NCI-H446 treated with DMSO at 0.1 percent for 48 hours (cell line): ENCODE measurements at places on chromosomes 1 and 21.

GRCh38 chr1:24866211-24867083 lies 63.6 kb downstream of the RUNX3 start:
- no peak for DNase-seq

GRCh38 chr1:221794079-221794670 lies 52.3 kb upstream of the DUSP10 start:
- no peak for DNase-seq

- DNase-seq, result no peak
These were observed 22.6 kb downstream of the CACNA1S start for GRCh38 chr1:201089596-201089995.

GRCh38 chr1:51518586-51519047 lies 449 bp downstream of the EPS15 start:
- DNase-seq, result no peak

GRCh38 chr21:42663200-42663750 lies 9.9 kb downstream of the PDE9A start:
- no peak for DNase-seq

GRCh38 chr1:59445040-59445439 lies 148.1 kb downstream of the FGGY start:
- no peak for DNase-seq

DNA sequence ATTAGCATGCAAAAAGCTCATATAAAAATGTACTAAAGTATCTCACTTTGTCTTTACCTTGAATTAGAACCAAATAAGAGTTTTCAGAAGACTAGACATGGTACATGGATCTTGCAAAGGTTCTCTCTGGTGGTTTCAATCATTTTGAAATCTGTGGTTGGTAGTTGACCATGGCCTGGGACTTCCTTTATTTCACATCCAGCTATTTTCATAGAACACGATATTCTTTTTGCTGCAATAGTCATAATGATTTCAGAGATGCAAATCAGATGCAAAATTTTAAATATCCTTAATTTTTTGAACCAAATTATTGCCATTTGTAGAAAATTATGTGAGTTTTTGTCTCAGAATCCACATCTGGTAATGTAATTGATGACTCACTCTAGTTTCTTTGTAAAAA lies 375.1 kb upstream of the ZP4 start:
- DNase-seq, result no peak

DNA sequence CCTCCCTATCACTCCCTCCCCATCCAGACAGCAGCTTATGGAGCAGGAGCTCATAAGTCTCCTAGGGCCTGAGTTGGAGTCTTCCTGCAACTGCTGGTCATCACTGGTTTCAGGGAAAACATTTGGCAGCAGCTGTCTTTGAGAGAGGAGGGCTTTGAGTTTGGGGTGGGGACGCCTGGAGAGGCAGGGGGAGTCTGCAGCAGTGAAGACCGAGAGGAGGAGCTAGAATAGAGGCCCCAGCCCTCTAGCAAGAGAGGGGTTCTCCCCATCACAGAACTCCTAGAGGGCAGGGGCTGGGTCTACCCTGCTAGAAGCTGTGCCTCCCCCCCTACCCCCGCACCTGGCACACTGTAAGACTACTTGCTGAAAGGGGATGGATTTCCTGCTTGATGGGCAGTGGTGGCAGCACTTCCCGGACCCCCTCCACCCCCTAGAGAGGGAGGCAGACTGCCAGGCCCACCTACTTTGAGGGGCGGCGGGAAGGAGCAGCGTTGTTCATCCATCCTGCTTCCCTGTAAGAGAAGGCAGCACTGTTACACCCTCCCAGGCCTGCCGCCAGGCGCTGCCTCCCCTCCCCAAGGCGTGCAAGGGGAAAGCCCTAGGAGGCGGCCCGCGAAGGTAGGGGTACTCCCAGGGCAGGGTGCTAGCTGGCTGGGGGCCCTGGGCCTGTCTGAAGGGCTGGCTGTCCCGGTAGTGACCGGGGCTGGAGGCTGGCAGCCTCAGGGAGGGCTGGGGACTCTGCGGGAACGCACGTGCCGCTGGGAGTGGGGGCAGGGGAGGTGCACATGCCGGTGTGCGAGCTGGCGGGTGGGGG lies 50.4 kb downstream of the RAP1GAP start:
- no peak for DNase-seq

DNA sequence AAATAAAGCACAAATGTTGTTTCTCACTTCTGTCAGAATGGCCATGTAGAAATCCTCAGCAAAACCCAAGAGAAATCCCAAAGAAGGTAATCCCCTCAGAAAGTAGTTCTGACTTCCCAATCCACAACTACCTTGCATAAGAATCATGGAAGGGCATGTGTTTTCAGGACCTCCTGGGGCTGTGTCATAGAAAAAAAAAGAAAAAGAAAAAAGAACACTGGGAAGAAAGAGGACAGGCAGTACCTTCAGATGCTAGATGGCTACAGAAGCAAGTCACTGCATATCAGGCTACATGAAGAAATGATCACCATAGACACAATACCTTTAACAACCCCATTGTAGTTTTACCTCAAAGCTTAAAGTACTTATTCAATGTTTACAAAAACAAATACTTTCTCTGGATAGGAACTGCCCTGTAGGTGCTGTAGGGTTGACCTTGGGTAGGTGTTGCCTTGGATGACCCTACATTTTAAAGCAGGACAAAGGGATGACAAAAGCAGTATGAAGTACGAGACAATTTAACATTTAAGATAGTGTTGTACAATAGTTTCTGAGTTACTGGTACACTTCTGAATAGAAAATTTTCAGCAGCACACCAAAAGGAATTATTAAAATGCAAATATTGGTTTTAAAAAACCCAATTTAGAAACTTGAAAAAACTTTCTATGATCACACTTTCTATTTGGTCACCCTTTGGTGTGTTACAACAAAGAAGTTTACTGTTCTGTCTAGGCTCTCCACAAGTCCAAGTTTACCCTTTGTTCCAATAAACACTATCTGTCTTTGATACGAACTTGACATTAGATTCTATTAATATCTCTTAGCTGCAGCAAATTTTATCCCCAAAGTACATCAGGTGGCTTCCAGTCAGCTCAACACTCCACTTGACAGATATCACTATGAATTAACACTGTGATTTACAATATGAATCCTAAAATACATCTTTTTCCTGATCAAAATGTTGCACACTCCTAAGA lies 5.0 kb downstream of the TRIT1 start:
- no peak for DNase-seq

- DNase-seq, result no peak
These were observed 656.1 kb downstream of the KIF26B start for GRCh38 chr1:245810789-245811337.

GRCh38 chr1:116811321-116811720 lies 57.1 kb downstream of the CD2 start:
- DNase-seq, result no peak

GRCh38 chr1:7754234-7754633 lies 16.9 kb upstream of the VAMP3 start:
- DNase-seq, result no peak

DNA sequence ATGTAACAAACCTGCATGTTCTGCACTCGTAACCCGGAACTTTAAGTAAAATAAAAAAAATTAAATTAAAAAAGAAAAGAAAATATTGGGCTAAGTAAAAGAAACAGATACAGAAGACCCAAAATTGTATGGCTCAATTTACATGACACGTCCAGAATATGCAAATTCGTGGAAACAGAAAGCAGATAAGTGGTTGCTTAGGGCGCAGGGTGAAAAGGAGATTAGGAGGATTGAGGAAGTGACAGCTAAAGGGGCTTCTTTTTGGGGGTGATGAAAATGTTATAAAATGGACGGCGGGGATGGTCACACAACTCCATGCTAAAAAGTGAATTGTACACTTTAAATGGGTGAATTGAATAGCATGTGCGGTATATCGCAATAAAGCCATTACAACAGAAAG lies 27.4 kb upstream of the ZBTB21 start:
- no peak for DNase-seq

DNA sequence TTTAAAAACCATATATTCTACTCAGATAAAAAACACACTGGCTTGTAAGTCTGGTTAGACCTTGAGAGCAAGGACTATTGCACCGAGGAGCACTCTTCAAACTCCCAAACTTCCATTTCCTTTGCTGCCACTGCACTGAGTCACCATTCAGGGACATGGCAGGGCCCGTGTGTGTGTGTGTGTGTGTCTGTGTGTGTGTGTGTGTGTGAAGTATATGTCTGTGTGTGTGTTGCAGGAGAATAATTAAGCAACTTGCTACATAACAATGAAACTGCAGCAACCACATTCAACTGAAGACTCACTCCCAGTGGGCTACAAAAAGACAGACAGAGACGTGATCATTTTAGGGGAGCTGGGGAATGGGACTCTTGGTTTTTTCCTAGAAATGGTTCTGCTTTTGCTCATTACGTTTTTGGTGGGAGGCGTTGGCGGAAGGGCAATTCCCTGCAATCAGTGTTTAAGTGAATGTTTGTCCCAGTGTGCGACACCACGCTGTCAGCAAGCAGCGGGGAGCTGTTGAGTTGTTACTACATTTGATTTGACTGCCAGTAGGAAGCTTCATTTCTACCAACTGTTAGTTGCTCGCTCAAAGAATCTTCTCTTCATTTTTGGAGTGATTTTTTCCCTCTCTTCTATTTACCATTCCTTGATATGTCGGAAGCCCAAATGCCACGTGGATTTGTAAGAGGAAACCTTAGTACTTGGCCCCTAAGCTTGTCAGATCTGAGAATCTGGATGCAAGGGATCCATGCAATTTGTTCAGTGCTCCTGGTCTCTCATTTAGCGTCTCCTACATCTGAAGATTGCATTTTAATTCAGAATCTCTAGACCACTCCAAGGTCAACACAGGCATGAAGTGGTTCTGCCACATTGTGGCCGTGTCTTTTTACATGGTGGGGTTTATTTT lies 36.1 kb downstream of the ESRRG start:
- DNase-seq, result no peak
